NCI-H1092 (cell line): ENCODE measurements at places on chromosomes 6 and 20.

- DNase-seq: no peak
Measured at GRCh38 chr20:20368418-20369249, 730 bp downstream of the INSM1 start.

DNA sequence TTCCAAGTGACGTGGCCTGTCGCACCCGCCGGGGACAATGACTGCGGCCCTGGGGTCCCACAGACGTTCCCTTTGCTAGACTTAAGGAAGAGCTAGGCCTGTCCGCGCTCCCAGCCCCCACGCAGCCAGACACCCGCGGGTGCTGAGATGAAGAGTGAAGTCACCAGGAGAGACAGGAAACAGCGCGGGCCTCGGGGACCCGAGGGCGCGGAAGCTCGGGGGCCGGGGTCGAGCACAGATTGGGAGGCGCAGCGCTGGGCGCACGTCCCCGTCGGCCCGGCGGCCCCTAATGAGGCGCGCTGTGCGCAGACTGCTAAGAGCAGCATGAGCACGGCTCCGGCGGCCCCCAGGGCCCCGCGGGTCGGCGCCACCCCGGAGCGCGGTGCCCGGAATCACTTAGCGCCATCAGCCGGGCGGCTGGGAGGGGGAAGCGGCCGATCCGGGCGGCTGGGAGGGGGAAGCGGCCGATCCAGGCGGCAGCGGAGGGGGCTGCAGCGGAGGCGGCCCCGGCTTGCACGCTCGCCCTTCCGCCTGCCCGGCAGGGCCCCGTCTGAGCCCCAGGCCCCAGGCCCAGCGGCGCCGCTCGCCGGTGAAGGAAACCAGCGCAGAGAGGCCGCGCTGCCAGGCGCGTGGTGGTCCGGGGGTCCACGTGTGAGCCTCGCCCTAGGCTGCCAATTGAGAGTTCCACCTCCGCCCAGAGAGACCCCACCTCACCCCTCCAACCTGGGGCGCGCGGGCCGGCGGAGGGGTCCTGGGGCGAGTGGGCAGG lies 8.3 kb upstream of the AVP start:
- DNase-seq: no peak

- no peak for DNase-seq
Measured at GRCh38 chr20:62595491-62595890, 46.8 kb upstream of the SLCO4A1 start.

DNA sequence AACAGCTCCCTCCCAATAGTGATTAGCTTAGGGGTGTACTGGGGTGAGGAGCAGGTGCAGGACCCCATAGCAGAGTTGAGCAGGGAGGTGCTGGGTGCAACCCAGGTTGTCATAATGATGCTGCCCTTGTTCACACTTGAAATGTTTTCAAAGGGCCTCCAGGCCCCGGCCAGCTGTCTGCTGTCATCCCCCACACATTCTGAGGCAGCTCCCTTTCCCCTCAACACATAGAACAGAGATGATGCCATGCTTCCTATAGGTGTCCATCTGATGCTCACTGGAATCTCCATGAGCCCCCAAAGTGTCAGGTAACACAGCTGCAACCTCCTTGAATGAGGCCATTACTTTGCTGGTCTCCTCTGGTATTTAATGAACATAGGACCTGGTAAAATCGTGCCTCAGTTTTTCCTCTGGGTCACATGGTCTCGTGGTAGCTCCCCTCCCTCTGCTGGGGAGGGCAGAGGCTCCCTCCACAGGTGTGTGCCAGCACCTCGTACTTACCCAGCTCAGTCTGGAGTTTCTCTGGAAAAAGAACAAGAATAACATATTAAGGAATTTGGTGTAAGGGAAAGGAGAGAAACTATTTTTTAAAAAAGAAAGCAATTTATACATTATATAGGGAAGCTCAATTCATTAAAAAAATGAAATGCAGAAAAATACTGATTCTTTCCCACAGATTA lies 5.6 kb downstream of the BTNL2 start:
- DNase-seq: no peak
